Colonic mucosa (tissue), 4 donors: ENCODE measurements at places on chromosomes 16 and 17. TPM values are rescaled to one million over a fixed set of nuclear protein-coding genes. Genes with fewer than 3 reads are reported as not detected.

The KCNG4 gene
- not detected for total RNA-seq

The NACA2 gene
- total RNA-seq, result 0.32 TPM

The ANKRD40CL gene
- 44.9 TPM for total RNA-seq

The HOXB13 gene
- 122 TPM for total RNA-seq

The ST6GALNAC1 gene
- 311 TPM for total RNA-seq

The CCL17 gene
- not detected for total RNA-seq

The KRT40 gene
- total RNA-seq, result not detected

The NPW gene
- 3.8 TPM for total RNA-seq

The TNFRSF17 gene
- 4.2 TPM for total RNA-seq

The PIK3R5 gene
- total RNA-seq, result 2.5 TPM

The ABCC3 gene
- total RNA-seq, result 187 TPM

The CCL2 gene
- total RNA-seq, result 4.2 TPM

The PDILT gene
- not detected for total RNA-seq

The CCL13 gene
- 0.82 TPM for total RNA-seq
